ENCODE measurements at places on chromosomes 12 and 14.
A peak's percentile ranks its signal among the peaks of the same experiment; 100 is the strongest.

DNA sequence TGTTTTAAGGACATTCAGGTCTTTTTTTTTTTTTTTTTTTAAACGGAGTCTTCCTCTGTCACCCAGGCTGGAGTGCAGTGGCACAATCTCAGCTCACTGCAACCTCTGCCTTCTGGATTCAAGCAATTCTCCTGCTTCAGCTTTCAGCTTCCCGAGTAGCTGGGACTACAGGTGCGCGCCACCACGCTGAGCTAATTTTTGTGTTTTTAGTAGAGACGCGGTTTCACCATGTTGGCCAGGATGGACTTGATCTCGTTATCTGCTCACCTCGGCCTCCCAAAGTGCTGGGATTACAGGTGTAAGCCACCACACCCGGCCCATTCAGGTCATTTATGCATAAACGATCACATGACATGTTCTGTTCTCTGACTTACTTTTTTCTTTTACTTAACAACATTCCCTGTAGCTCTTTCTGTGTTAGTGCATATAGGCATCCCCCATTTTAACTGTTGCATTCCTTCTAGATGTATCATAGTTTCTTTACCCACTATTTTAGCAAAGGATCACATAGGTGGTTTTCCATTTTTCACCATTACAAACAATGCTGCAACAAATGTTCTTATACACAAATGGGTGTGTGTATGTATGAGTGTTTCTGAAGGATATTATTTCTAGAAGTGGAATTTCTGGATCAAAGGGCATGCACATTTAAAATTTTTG, 74.2 kb downstream of the ARF6 start:
- no peak for DNase-seq

- no peak for DNase-seq
Observed at GRCh38 chr12:121050725-121051124, 11.7 kb upstream of the OASL start.

- no peak for DNase-seq
Observed at GRCh38 chr14:101236496-101237251, 324.6 kb upstream of the DIO3 start.

GRCh38 chr14:73264885-73265720, 27.8 kb downstream of the PAPLN start:
- DNase-seq: no peak

DNA sequence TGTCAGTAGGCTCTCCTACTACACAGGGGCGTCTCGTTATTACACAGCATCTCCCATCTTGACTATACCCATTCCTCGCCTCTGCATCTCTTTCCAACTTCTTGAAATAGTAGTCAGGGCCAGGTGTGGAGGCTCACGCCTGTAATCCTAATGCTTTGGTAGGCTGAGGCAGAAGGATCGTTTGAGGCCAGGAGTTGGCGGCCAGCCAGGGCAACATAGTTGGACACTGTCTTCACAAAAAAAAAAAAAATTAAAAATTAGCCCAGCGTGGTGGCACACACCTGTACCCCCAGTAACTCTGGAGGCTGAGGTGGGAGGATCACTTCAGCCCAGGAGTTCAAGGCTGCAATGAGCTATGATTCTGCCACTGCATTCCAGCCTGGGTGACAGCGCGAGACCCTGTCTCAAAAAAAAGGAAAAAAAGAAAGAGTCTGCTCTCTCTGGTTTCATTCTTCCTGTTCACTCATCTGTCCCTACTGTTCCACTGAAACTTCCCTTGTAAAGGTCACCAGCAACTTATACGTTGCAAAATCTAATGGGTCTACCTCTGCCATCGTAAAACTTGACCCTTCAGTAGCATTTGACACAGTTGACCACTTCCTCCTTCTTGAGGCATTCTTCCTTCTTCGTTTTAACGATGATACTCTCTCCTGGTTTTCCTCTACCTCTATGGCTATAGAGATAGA, 41.0 kb upstream of the PTGR2 start:
- DNase-seq: no peak

DNA sequence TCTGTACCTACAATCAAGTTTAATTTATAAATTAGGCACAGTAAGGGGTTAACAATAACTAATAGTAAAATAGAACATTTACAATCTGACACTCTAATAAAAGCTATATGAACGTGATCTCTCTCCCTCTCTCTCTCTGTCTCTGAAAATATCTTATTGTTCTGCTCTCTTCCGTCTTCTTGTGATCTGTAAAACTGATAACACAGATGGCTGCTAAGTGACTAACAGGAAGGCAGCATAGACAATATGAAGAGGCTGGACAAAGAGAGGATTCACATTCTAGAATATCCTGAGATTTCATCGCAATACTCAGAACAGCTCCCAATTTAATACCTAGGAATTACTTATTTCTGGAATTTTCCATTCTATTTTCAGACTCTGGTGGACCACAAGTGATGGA, 827.2 kb downstream of the FLRT2 start:
- no peak for DNase-seq

- DNase-seq: peak; percentile 26
Observed at GRCh38 chr12:89880690-89881350, 172.2 kb upstream of the ATP2B1 start.

- DNase-seq: no peak
Observed at GRCh38 chr12:96045566-96045965, 10.2 kb upstream of the LTA4H start.

Measured in activated T-helper 1 cell treated with Interleukin-2 at 50 U/mL for 16 hours (primary cell).